ENCODE measurements at places on chromosomes 5 and 9. TPM values are rescaled to one million over a fixed set of nuclear protein-coding genes. Genes with fewer than 3 reads are reported as not detected.

- DNase-seq, result peak; percentile 86
These were observed 2.4 kb upstream of the VAV2 start for GRCh38 chr9:133994353-133995011.

Gene FXN
- total RNA-seq, result 12.7 TPM

DNA sequence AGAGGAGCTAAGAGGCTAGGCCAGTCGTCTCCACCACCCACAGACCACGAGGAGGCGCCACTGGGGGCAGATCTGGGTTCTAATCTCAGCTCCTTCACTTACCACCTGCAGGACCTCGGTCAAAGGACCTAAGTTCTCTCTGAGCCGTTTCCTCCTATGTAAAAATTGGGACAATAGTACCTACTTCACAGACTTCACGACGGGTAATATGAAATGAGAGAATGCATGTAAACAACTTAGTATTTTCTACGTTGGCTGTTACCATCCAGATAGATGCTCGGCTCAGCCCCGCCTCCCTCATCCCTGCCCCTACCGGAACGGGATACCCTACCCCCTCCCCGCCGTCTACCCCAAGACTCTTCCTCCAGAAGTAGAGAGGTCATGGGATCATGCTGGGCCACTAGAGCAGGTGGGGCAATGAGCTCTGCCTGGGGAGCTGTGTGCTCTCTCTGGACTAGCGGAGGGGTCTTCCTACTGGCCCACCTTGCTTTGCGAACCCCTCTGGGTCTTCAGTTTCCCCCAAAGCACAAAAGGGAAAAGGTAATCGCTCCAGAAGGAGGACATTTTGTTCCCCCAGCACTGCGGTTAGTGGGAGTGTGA lies 541 bp downstream of the GNPDA1 start:
- DNase-seq, result peak; percentile 22

Gene PKD2L2
- not detected for total RNA-seq

DNA sequence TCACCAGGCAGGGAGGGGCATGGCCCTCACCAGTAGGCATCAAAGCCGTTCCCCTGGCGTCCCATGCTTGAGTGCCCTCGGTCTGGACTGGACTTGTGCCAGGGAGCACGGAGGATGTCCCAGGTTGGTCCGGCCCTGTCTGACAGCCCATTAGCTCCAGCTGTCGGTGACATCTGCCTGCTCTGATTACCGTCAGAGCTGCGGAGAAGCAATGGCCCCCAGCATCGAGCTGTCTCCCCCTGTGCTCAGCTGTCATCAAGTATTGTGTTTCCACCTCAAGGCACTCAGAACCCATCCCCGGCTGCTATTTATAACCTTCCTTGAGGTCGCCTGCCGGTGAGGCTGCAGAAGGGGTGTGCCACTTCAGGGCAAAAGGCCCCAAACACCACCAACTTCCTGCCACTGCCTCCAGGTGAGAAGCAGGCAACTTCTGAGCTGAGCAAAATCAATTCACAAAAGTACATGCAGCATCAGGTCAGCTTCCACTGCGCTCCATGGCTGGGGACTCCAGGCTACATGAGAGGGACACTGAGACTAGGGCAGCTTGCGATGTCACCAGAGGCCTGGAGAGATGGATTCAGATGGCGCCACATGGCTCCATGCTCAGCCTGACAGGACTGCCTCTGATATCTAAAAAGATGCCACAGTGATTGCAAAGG lies 142.7 kb downstream of the C5orf15 start:
- no peak for DNase-seq

GRCh38 chr5:125011419-125011818 lies 265.0 kb upstream of the ZNF608 start:
- DNase-seq, result no peak

Measured in activated B cell treated with CpG ODN at 0.5 μM for 24 hours (primary cell).